ENCODE measurements at places on chromosomes 13 and 19.

DNA sequence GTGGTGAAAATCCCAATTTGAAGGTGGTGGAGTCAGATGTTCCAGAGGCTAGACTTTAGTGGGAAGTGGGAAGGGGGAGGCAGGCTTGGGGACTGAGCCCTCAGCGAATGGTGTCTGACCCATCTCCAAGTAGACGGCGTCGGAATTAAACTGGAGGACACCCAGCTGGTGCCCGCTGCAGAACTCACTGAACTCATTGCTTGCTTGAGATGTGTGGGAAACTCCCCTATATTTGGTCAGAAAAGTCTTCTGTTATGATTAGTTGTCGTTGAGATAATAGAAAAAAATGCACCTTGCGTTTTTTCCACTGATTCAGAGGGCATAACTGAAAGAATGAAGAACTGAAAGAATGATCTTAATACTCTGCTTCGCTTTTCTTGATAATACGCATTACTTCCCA is 871 bp upstream of the ZNF583 start:
- no peak for DNase-seq

- DNase-seq = no peak
Measured at GRCh38 chr13:75935805-75936204, 299.7 kb downstream of the LMO7 start.

DNA sequence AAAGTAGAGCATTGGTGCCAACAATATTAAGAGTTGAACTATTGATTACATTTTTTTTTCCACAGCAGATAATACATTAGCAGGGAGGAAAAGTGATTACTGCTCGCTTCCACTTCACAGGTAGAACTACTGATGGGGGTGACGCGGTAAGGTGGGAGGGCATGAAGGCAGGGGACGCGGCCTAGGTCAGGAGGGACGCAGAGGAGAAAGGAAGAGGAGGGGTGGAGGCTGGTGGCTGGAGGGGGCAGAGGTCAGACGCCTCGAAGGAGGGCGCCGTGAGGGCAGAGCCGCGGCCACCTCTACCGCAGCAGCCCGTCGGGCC is 287 bp upstream of the B3GLCT start:
- DNase-seq = no peak

GRCh38 chr19:17303940-17304267 is 679 bp upstream of the ABHD8 start:
- no peak for DNase-seq

DNA sequence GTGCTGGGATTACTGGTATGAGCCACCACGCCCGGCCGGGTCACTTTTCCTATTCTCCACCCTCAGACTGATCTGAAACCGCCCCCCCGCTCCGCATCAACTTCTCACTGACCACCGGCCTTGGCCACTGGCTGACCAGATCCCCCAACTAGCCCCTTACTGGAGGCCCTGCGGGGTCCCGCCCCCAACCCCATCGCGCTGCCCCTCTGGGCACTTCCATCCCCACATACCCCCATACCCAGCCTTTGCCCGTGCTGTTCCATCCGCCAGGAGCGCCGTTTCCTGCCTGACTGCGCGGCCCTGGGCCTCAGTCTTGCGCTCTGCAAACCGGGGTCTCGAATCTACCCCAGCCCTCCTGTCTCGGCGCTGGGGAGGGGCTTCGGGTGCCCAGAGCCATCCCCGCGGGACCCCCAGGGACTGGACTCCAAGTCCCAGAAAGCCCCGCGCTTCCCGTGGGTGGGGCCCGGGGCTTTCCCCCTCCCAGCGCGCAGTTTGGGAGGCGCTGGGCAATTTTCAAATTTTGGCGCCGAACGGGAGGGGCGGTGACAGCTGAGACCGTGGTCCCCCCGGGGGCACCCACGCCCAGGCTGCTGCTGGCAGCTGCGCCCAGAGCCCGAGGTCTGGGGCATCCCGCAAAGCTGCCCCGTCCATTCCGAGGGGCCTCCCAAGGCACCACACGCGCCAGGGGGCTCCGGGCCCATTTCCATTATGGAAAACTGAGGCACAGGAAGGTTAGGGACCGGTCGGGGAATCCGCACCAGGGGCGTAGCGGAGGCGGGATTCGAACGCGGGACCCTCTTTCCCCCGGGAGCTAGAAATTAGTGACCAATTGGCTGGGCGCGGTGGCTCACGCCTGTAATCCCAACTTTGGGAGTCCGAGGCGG is 5.2 kb upstream of the LMNB2 start:
- DNase-seq = peak; percentile 33

DNA sequence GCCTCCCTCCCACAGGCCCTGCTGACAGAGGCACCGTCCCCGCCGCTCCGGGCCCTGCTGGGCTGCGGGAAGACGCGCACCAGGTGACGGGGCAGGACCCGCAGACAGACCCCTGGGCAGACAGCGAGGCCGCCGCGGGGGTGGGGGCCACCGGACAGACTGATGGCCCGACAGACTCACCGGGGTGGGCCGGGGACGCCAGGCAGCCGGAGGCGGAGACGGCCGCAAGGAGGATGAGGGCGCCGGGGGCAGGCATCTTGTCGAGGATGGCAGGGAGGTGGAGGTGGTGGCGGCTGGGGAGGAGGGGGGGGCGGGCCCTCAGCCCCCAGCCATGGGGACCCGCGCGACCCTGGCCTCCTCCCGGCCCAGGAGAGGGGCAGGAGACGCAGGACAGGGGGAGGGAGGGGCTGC is 309 bp downstream of the LMTK3 start:
- DNase-seq = no peak

DNA sequence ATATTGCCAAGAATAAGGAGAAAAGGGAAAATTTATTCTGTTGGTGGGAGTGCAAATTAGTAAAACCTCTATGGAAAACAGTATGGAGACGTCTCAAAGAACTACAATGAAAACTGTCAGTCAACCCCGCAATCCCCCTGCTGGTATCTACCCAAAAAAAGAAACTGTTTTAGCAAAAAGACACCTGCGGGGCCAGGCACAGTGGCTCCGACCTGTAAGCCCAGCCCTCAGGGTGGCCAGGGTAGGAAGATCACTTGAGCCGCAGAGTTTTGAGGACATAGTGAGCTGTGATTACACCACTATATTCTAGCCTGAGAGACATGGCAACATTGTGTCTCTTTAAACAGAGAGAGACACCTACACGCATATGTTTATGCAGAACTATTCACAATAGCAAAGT is 37.5 kb upstream of the SLITRK1 start:
- no peak for DNase-seq

GRCh38 chr13:39692660-39693438 is 37.4 kb downstream of the COG6 start:
- no peak for DNase-seq

GRCh38 chr19:5588441-5588840 is 20.7 kb upstream of the TINCR start:
- no peak for DNase-seq

GRCh38 chr13:59621773-59622172 is 542.0 kb downstream of the DIAPH3 start:
- no peak for DNase-seq

DNA sequence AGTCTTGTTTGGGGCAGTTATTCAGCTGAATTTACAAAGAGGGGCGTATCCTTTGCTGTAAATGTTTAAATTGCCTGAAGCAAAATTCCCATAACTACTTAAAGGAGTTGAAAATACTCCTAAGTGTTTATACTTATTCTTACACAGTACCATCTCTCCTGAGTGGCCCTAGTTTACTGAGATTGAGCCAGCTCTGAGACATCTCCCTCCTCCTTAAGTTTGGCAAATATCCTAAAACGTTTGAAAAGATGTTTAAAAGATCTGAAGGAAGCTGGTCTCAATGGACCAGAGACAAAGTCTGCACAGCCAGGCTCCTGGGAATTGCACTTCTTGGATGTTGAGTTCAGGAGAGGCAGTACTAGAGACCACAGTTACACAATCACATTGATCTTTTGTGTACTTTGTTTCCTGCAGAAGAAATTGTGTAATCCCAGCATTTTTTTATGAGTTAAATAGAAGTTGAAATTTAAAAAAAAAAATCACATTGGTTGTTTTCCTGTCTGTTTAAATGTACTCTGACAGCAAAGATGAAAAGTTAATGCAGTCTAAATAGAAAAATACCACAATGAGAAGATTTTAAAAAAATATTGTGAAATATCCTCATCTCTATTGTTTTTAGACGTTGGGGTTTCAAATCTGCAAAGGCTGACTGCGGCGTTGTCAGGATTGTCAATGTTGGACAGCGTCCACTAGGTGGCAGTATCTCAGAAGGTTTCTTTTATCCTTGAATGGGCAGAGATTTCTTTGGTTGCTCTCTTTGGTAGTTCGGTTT is 20.7 kb downstream of the TNFSF11 start:
- DNase-seq = peak; percentile 50

GRCh38 chr13:48908381-48909055 is 67.2 kb upstream of the FNDC3A start:
- DNase-seq = no peak

DNA sequence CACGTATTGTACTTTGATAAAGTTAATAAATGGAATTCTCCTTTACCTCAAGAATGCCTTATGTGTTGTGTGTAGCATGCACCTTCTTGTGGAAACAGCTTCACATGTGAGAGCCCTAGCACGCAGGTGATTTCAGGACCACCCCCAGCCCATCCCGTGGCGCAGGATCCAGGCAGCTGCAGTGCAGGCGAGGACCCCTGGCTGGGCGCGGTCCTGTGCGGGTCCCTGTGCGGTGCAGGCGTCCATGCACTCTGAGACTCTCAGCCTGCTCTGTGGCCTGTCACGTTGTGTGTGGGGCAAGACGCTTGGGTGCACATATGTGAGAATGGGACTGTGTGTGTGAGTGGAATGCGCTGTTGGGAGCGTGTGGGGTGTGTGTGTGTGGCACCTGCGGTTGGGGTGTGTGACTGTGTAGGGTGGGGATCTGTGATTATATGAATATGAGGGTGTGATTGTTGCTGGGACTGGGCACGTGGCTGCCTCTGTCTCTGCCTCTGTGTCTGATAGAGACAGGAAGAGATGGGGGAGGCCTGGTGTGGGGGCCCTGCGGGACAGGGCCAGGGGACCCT is 30.8 kb downstream of the WTIP start:
- DNase-seq = no peak

DNA sequence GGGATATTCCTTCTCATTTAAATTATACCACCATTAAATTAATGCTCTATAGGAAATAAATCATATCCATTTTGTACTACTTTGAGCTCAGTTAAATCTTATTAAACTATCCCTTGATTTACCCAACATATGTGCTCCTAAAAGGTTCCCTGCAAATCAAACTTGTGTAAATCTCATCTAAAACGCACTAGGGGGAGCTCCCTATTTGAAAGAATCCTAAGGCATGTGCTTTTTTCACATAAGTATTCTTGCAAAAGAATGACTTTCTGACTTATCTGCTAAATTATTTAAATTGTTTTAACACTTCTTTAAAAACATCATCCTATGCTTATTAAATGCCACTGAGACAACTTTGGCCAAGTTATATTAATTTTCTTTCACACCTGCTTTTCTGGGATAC is 7.9 kb downstream of the INTS6 start:
- no peak for DNase-seq

DNA sequence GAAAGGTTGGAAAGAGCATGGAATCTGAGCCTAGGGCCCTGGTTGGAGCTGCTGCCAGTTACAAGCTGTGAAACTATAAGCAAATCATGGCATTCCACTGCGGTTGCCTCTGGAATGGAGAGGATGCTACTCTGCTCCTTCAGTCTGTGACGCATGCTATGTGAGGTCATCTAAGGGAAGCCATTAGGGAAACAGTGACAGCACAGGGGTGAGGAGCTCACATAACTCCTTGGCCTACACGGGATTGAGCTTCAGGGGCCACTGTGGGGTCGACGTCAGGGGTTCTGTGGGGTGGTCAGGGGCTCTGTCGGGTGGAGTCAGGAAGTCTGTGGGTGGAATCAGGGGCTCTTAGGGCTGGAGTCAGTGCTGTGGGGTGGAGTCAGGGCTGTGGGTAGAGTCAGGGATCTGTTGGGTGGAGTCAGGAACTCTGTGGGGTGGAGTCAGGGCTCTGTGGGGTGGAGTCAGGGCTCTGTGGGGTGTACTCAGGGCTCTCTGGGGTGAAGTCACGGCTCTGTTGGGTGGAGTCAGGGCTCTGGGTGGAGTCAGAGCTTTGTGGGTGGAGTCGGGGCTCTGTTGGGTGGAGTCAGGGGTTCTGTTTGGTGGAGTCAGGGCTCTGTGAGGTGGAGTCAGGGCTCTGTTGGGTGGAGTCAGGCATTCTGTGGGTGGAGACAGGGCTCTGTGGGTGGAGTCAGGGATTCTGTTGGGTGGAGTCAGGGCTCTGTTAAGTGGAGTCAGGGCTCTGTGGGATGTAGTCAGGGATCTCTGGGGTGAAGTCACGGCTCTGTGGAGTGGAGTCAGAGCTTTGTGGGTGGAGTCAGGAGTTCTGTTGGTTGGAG is 35.8 kb upstream of the MEDAG start:
- no peak for DNase-seq

- DNase-seq = no peak
Measured at GRCh38 chr13:102686024-102686423, 8.8 kb downstream of the METTL21C start.

DNA sequence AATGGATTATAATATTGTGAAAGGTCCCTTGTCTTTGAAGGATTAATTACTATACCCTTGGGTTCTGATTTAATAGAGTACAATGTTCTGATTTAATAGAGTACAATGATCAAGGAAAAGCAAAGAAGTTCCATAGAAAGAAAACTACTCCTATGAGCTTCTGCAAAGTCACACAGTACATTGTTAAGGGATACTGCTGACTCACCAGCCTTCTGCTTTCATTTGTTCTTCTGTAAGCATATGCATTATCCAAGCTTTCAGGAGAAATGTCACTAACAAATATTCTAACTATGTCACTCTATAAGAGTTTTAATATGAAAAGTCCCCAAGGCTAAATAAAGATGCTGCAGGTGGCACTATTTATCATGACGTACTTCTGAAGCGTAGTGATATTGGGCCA is 396.7 kb downstream of the RFC3 start:
- DNase-seq = no peak

GRCh38 chr13:112117258-112117954 is 50.5 kb downstream of the SOX1 start:
- DNase-seq = no peak

DNA sequence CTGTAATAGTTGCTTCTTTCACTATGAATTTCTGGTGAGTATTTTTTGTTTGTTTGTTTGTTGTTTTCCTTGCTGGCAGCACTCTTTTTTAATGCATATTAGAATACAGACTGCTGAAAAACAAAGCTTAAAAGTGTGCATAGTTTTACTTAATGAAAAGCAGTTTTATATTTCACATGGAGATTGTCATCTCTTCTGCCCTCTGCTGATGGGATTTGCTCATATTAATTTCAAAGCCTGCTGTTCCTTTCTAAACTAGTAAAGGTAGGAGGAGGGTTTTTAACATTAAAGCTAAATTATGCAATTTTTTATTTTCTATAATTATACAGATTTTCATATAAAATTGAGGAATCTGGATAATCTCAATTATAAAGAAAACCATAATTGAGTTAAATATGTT is 692.6 kb upstream of the SLITRK1 start:
- no peak for DNase-seq

- no peak for DNase-seq
Measured at GRCh38 chr19:13068085-13068846, 34.4 kb downstream of the LYL1 start.

DNA sequence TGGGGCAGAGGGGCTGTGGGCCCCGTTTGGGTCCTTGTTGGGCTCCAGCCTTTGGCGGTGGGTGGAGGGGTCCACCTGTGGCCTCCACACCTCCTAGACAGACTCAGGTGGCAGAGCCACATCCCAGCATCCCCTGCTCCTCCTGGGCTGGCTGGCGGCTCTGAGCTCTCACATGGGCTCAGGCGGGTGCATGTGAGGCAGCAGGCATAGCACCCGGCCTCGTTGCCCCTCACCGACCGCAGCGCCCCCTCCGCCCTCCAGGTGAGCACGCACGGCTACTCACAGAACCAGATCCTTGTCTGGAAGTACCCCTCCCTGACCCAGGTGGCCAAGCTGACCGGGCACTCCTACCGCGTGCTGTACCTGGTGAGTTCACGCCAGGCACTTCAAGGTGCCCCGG is 5.9 kb upstream of the TEKTIP1 start:
- no peak for DNase-seq

All from CD4-positive, alpha-beta T cell treated with Interleukin-6 at 100 ng/mL for 8 hours (primary cell).